ENCODE measurements at places on chromosomes 1 and 21.

- peak; percentile 91 for DNase-seq
Measured at GRCh38 chr1:202235856-202236837, 42.5 kb downstream of the LGR6 start.

- peak; percentile 24 for DNase-seq
Measured at GRCh38 chr1:245298781-245299180, 144.0 kb downstream of the KIF26B start.

DNA sequence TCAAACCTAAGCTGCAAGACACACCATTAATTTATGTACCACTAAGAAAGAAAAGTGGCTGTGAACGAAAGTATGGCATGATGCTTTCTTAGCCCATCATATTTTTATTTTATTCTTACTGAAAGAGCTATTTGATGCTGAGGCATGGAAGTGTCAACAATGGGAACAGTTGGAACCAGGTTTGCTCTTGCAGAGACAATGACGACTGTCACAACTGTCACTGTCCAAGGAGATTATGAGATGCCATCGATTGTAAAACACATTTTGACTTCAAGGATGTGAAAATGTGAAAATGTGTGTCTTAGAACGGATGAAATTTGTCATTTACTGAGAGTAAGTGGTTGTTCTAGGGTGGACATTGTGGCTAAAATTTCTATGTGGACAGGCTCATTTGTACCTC is 2.8 kb upstream of the ACTL8 start:
- no peak for DNase-seq

GRCh38 chr1:63917571-63918417 is 144.0 kb downstream of the ROR1 start:
- DNase-seq: no peak

- no peak for DNase-seq
Measured at GRCh38 chr21:44508426-44508710, 31.6 kb downstream of the KRTAP10-1 start.

- no peak for DNase-seq
Measured at GRCh38 chr1:21292984-21293536, 2.8 kb upstream of the ECE1 start.

- DNase-seq: no peak
Measured at GRCh38 chr1:57599236-57599994, 175.6 kb upstream of the DAB1 start.

DNA sequence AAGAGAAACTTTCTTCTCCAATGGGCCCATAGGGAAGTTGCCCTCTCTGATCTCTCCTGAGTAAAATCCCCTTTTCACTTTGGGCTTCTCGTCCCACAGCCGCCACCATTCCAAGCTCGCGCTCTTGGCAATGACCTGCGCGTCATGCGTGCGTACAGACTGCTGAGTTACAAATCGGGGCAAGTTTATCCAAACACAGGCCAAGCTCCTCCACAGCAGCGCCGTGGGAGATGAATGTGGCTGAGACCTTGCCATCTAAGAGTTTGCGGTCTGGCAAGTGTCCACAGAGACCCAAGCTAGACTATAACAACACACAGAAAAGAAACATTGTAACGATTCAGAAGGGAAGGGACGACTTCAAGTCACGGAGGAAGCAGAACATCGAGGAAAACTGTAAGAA is 116.3 kb upstream of the SOD1 start:
- no peak for DNase-seq

- DNase-seq: no peak
Measured at GRCh38 chr21:17911628-17912027, 92.5 kb upstream of the C21orf91 start.

DNA sequence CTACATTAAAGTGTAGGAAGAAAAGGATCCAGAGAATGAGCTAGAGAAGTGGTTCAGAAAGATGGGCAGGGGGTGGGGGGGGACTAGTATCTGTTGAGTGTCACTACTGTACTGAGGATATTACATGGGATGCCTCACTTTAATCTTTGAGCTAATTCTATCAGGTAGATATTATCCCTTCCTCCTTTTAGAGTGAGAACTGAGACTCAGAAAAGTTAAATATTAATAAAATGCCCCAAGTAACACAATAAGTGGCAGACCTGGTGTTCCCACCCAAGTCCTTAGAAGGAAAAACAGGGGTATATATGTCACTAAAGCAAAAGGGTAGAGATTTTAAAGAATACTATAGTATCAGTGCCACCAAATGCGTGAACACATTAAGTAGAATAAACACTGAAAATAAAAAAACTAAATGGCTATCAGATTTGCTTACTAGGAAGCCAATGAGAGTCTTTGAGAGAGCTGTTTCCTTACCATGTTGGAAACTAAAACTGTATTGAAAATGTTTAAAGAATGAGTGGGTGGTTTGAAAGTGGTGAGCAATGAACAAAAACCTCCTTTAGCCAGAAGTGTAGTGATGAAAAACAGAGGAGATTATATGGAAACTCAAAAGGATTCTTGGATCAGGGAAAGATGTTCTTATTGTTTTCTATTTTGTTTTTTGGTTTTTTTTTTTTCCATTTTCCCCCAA is 230.8 kb downstream of the BARHL2 start:
- no peak for DNase-seq

- DNase-seq: no peak
Measured at GRCh38 chr1:90732136-90732535, 15.0 kb upstream of the BARHL2 start.

GRCh38 chr1:53086491-53087070 is 24.6 kb downstream of the PODN start:
- no peak for DNase-seq

DNA sequence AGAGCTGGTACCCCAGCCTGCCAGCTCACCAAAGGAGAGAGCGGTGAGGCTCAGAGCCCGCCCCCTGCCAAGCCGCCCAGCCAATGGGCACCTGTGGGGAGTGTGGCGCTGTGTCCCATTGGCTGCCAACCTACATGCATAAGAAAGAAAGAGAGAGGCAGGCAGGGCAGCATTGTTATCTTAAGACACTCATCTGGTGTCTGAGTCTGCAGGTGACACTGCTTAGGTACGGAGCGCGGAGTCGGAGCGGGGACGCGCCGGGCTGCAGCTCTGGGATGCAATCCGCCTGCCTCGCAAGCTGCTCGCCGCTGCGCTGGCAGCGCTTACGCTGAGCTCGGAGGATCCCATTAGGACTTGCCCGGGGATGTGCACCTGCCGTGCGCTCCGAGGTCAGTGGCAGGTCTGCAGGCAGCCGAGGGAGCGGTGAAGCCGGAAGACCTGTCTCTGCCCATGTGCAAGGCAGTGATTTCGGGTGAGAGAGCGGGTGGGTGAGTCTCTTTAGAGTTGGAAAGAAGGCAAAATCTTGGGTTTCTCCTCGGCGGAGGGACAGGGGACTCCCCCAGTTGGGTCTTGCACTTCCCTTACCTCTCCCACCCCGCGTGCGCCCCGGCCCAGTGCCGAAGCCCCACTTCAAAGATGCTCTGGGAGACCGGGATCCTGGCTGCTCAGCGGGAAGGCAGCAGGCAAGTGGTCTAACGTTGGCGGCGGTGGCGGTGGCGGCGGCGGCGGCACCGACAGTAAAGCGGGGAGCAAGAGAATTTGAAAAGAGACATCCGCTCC is at the start of gene BRINP2:
BRINP2 (plus strand) TSS at position 203 of the 780 bp plus-strand sequence. CDS start 58,919 bp downstream, outside the sequence.
- peak; percentile 90 for DNase-seq

DNA sequence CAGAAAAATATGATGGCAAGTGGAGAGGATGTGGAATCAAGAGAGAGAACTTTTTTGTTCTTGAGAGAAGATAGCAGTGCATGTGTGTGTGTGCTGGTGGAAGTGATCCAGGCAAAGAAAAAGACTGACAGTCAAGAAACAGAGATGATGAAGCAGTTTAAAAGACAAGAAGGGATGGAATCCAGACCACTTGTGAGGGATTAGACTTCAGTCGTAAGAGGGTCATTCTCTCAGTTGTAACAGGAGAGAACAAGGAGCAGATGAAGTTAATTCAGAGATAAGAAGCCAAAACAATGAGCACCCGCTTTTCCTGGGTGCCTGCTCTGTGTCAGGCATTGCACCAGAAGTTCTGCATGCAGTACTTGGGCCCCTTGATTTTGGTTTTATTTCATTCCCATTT is 76.6 kb downstream of the RNF220 start:
- DNase-seq: no peak

GRCh38 chr1:98706173-98706843 is 44.8 kb downstream of the SNX7 start:
- no peak for DNase-seq

- DNase-seq: no peak
Measured at GRCh38 chr21:43591571-43591970, 67.7 kb downstream of the HSF2BP start.
